Mammary epithelial cell (primary cell): ENCODE measurements at places on chromosomes 5 and 9. TPM values are rescaled to one million over a fixed set of nuclear protein-coding genes. Genes with fewer than 3 reads are reported as not detected.

- DNase-seq, result no peak
Observed at GRCh38 chr5:36629729-36630128, 23.3 kb downstream of the SLC1A3 start.

GRCh38 chr9:114289571-114290481, 33.1 kb upstream of the ORM1 start:
- DNase-seq, result no peak

IL5 gene
- total RNA-seq, result not detected

AGXT2 gene
- not detected in 2 replicates for total RNA-seq

TMEM252 gene
- total RNA-seq, result not detected in 2 replicates

GRCh38 chr5:177553671-177554429, 513 bp downstream of the FAM193B start:
- peak; percentile 35 for DNase-seq

DNA sequence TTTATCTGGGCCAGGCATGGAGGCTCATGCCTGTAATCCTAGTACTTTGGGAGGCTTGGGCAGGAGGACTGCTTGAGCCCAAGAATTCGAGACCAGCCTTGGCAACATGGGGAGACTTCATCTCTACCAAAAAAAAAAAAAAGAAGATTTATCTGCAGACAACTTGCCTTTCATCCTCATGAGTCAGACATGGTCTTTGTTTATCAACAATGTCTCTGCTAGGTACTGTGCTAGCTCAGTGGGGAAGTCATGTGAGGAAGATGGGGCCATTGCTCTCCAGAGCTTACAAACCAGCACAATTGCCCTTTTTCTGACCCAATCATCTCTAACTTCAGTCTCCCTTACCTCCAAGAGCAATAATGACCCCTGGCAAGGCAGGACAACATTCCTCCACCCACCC, 1.6 kb downstream of the URM1 start:
- no peak for DNase-seq

DNA sequence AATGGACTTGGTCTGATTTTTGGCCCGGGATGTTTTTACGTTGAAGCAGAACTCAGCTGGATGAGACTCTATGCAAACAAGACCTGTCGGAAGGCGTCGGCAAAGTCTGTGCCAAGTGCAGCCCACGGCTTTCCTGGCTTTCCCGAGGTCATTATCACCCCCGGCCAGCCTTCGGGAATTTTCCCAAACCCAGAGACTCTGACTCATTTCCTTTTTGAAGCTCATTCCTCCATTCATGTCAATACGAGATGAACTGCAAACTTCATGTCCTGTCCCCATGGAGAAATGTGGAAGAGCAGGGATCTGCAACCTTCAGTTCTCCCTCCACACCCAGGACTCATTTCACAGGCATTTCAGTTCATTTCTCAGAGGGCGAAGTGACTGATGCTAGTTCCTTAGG, 95.3 kb downstream of the IRX2 start:
- DNase-seq, result peak; percentile 46

LCN12 gene
- total RNA-seq, result not detected

- no peak for DNase-seq
Observed at GRCh38 chr9:98854266-98854665, 46.8 kb downstream of the GALNT12 start.

DMRT3 gene
- not detected for total RNA-seq

- DNase-seq, result no peak
Observed at GRCh38 chr5:18732556-18733479, 1098.6 kb downstream of the TAF11L14 start.

DNA sequence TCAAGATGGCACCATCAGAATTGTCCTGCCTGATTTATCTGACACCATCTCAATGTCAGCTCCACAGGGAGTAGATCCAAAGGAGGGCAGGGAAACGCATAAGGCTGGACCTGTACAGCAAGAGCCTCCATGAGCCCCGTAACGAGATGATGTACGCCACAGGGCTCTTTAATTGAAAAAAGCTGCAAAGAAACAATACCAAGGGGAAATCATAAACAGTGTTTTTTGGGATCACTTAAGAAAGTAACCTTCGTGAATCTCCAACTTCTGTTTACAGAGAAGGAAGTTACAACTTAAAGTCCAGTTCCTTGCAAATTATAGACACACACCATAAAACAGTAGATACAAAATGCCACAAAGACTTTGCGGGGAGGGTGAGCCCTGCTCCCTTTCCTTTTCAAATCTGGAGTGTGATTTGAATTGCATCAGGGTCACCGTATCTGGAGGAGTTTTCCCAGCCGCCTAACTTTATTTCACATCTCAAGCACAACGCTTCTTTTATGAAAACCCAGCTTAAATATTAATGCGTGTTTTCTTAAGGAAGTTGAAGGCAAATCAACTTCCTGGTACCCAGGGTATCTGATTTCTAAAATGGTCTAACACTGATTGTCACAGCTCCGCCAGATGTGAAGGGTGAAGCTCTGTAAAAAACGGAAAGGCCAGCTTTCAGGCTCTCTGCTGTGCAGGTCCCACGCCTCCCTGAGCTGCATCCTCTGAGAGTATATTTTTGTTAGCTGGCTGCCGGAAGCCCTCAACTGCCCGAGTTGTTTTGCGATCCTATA, 88.9 kb downstream of the EBF1 start:
- DNase-seq, result no peak

DNA sequence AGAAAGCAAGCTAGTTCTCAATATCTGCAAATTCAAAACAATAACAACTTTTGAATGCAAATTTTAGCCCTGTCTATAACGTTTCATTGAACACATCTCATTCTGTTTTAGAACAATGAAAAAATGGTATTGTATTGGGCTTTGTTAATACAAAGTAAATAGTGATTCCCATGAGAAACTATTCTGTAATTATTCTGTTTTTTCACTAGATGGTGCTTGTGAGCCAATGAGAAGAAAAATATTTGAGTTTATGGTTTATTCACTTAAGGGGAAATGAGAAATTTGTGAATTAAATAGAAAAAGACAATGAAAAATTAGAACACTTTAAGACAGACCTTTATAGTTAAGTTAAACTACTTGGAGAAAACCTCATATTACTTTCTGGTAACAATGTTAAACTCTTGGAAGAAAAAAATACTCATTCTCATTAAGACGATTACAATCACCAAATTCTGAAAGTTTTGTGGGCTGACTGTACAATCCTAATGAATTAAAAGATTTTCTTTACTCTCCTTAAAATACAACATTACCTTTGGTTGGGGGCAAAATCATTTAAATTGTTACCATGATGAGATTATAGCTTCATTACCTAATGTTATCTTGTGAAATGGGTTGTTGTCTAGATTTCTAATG, 127.0 kb downstream of the NNT start:
- DNase-seq, result peak; percentile 12

DNA sequence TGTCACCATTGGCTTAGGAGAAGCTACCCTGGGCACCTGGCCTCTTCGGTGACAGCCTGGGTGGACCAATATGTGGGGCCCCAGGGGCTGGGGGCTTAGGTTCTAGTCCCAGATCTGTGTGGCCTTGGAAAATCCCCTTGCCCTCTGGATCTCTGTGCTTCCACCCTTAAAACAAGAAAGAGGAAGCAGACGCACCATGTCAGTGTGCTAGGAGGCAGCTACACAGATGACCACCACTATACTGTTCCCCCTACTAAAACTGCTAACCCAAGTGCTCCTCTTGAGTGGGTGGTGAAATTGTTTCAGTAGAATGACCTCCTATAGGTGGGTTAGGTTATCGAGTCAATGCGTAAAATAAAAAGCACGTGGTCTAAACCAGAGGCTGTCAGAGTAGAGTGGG, 31.0 kb downstream of the AFAP1L1 start:
- no peak for DNase-seq

DNA sequence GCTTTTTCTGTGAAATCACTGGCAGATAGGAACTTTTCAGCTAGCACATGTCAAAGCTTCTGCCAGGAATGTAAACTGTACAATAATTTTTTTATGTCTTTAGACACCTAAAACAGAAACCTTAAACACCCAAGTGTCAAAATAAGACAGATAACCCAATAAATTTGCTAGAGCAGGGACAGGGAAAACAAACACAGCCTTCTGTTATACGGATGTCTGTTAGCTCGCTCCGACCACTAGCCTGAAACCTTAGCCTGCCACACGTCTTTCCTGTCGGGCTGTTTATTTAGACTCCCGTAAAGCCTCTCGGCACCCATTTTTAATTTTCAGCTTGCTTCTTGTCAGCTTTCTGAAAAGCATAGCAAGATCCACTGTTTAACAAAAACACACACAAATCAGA, 355.4 kb upstream of the SLC24A2 start:
- DNase-seq, result no peak

DNA sequence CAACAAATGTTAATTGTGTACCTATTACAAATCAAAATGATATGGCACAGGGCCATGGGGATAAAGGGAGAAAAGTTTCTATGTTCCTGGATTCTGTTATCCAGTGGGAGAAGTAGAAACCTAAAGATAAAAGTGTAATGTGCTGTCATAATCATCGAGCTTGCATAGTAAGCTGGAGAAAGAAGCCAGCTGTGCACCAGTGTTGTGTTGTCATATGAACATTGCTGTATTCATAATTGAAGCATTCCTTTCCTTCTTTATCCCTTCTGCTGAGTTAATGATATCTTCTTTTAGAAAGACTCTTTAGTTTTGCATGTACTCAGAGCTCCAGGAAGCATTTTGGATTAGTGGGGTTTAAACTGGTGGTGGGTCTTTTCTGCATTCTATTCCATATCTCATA, 39.5 kb downstream of the NTRK2 start:
- no peak for DNase-seq

IL3 gene
- not detected for total RNA-seq

SEMA5A gene
- 25.8 TPM for total RNA-seq

- DNase-seq, result no peak
Observed at GRCh38 chr5:135706893-135707292, 127.6 kb upstream of the SLC25A48 start.

ZNF169 gene
- total RNA-seq, result 2.7 and 3.3 TPM in 2 replicates

GRCh38 chr9:68894502-68894901, 119.4 kb downstream of the PRKACG start:
- DNase-seq, result no peak

DNA sequence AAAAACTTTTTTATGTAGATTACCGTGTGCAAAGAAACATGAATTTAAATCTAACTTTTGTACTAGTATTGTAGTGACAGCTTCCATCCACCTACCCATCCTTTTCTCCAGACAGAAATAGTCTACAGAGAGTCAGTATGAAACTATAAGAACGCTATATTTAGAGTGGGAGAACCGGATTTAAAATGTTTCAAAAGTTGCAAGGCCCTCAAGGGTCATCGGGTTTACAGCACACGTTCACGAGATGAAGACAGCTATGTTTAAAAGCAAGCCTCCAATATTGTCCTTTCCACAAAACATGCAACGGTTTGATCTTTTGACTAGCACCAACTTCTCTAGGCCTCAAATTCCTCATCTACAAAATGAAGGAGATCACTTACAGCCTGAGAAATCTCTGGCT, 139.9 kb downstream of the LPAR1 start:
- DNase-seq, result no peak

- no peak for DNase-seq
Observed at GRCh38 chr5:173745123-173745522, 128.7 kb upstream of the BOD1 start.

DNA sequence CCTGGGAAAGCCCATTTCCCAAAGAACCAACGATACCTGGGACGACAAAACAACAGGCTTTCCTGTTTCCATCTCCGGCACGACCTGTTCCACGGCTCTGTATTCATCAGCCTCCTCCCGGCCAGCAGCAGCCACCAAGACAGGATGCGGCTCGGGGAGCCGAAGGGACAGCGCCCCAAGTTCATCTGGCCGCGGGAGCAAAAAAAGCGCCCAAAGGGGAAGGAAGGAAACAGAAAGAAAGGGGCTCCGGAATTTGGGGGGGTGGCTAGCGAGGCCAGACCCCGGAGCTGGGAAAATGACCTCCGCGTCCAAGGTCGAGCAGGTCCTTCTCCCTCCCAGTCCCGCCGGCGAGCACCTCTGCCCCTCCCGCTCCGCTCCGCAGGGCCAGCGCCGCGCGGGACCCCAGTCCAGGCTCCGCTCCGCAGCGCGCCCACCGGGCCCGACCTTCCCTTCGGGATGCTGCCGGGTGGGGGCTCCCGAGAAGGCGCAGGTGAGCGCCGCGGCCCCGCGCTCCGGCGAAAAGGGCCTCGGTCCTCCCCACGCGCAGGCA, 608 bp downstream of the ELOVL7 start:
- DNase-seq, result peak; percentile 58

GRCh38 chr5:119274030-119274766, 81.6 kb upstream of the TNFAIP8 start:
- DNase-seq, result peak; percentile 89

DNA sequence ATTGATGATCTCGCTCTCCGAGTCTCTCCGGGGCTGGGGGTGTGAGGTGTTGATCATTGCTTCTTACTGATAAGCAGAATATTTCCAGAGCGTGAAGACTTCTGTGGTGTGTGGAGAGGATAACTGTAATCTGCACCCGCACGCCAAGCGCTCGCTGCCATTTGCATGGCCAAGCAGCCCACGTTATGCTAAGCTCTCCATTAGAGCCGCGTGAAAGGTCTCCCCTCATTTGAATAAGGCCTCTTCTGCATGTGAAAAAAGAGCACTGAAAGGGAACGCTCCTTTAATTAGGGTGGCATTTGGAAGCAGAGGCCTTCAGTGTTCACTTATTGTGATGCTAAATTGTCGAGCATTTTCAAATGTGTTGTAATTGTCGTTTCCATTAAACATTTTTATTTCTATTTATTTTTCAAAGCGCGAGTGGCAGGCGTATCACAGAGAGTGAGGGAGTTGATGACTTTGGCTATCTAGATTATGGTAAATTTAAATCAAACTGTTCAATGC, 163.6 kb upstream of the IRX2 start:
- no peak for DNase-seq

DNA sequence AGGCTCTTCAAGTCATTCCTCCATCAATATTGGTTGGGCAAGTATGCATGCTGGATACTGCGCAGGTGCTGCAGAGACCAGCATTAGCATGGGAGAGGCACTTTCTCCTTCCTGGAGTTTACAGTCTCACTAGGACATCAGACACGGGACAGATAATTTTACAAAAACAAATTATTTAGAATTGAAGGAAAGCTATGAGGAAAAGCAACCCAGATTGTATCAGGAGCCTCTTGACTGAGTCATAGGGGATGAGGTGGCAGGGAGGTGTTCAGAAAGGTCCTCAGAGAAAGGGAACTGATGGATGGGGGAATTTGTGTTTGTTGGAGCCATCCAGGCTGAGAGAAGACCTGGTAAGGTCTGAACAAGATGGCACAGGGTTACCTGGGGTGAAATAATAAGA, 24.5 kb upstream of the RAB14 start:
- peak; percentile 54 for DNase-seq

- peak; percentile 88 for DNase-seq
Observed at GRCh38 chr5:113020461-113021273, 44.1 kb downstream of the DCP2 start.

DNA sequence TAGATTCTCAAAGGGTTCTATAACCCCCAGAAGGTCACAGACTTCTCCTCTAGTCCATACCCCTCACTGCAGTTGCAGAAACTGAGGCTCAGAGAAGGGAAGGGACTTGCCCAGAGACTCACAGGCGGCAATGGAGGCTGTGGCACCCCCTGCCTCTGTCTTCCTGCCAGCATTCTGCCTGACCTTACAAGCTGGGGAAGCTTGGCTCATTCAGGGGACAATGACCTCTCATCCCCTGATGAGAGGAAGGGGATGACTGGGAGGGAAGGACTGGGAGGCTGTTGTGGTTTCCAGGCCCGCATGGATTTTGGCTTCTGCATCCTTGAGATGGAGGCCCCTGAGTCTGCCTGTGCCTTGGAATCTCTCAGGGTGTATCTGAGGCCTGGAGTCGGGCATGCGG, 897 bp downstream of the NDST1 start:
- no peak for DNase-seq
